Regular cardiac myocyte (primary cell): ENCODE measurements at places on chromosomes 6 and 20. TPM values are rescaled to one million over a fixed set of nuclear protein-coding genes. Genes with fewer than 3 reads are reported as not detected.

Gene IMPG1
- not detected in 2 replicates for total RNA-seq

Gene SGK2
- 0.28 TPM in 1 of 2 replicates, not detected in the other for total RNA-seq

Gene MYLK4
- 0.19 and 0.28 TPM in 2 replicates for total RNA-seq

Gene TREM2
- not detected in 2 replicates for total RNA-seq

Gene ADGRF5
- 43.1 TPM in 2 replicates for total RNA-seq

Gene C6orf52
- total RNA-seq, result 0.56 TPM in 1 of 2 replicates, not detected in the other

Gene C20orf141
- total RNA-seq, result not detected in 2 replicates

Gene LY6G6C
- total RNA-seq, result under 0.01 TPM in 1 of 2 replicates, not detected in the other

Gene KLC4
- 11.5 and 19.4 TPM in 2 replicates for total RNA-seq

Gene CPXM1
- 0.19 and 0.28 TPM in 2 replicates for total RNA-seq

Gene LHFPL5
- not detected in 2 replicates for total RNA-seq

Gene SLC13A3
- total RNA-seq, result 0.38 and 2.3 TPM in 2 replicates

Gene SMIM28
- not detected in 2 replicates for total RNA-seq

Gene ZSWIM1
- total RNA-seq, result 3.4 and 4.4 TPM in 2 replicates
